Right forelimb (tissue), 1 donor: ENCODE measurements at places on chromosomes 2 and 18.

- DNase-seq, result no peak
These were observed 30.8 kb upstream of the EPHA4 start for GRCh38 chr2:221602938-221603337.

- DNase-seq, result no peak
These were observed 321.1 kb downstream of the PIK3C3 start for GRCh38 chr18:42275949-42276730.

- DNase-seq, result no peak
These were observed 214.5 kb upstream of the SALL3 start for GRCh38 chr18:78765142-78765541.

- DNase-seq, result no peak
These were observed 14.6 kb downstream of the G6PC2 start for GRCh38 chr2:168915441-168916330.

DNA sequence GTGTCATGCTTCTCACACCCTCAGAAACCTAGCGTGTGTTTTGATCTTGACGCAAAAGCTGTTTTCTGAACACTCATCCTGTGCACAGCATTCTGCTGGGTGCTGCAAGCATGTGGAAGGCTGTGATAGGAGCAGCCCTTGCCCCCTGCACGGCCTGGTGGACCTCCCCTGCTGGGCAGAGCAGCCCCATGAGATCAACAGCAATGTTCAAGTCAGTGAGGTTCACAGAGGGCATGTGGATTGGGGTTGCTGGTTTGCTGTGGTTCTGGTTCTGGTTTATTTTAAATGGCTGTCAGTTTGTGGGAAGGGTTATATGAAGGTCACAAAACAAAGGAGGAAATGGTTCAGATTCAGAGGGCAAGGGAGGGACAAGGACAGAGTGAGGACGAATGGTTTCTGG is 71.3 kb downstream of the SOWAHC start:
- no peak for DNase-seq

DNA sequence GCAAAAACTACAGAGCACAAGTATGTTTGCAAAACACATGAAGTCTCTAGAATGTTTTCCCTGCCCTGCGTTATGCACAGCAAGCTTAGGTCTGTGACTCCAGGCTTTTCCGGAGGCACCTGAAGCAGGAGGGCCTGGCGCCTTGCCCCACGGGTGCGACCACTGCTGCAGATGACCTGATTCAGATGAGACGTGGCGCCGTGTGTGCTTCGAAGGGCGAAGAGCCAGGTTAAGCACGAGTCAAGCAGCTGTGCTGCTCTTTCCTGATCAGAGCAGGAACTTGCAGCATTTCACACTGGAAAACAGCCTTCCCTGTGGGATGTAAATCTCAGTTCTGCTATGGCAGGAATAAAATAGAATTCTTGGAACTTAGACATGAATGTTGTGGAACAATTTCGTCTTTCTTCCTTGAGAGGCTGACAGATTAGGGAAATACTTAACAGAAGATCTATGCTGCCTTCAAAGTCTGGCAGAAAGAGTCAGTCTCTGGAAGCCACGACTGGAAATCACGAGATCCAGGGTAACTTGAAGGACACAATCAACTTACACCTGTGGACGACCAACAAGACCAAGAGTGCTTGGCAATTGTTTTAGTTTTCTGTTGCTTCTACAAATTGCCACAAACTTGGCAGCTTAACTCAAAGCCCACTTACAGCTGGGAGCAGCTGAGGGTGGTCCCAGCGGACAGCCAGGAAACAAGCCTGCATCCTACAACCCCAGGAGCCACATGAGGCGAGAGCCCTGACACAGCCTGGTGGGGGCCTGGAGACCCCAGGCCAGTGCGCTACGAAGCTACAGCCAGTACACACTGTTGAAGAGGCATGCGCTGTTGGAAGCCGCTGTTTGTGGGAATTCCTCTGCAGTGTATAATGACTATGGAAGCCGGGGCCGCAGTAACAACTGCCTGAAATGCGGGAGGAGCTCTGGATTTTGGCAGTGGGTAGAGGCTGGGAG is 42.9 kb downstream of the EIPR1 start:
- DNase-seq, result peak; percentile 64
